ENCODE measurements at places on chromosomes 1 and 21.

DNA sequence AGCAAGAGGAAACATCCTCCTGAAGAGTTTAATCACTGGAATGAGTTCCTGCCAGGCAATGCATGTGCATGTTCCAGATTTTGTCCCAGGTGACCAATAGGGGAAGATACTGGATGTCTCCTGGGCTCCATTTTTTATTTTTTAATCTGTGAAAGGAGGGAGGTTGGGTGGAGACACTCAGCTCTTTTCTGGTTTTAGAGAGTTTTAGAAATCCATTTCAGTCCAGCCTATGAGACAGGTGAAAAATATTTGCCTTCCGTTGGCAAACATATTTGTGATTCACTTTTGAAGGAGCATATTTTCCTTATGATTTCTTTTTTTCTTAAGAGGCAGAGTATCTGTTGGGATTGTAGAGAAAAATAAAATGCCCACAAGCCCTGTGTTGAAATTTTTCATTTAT is 70.7 kb downstream of the ABCA4 start:
- no peak for DNase-seq

DNA sequence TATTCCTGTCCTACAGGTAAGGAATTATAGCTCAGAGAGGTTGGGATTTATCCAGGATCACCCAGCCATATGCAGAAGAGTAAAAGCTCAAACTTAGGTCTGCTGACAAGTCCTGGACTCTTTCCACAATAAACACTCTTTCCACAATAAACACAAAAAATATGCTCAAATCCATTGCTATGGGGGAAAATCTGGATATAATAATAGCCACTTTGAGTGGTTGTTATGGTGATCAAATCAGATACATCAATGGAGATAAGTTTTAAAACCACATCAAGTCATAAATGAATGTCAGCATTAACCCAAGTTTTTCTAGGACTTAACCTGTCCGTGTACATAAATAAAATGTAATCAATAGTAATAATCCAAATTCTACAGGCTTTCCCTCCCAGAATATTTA is 22.3 kb upstream of the TTF2 start:
- DNase-seq = no peak

DNA sequence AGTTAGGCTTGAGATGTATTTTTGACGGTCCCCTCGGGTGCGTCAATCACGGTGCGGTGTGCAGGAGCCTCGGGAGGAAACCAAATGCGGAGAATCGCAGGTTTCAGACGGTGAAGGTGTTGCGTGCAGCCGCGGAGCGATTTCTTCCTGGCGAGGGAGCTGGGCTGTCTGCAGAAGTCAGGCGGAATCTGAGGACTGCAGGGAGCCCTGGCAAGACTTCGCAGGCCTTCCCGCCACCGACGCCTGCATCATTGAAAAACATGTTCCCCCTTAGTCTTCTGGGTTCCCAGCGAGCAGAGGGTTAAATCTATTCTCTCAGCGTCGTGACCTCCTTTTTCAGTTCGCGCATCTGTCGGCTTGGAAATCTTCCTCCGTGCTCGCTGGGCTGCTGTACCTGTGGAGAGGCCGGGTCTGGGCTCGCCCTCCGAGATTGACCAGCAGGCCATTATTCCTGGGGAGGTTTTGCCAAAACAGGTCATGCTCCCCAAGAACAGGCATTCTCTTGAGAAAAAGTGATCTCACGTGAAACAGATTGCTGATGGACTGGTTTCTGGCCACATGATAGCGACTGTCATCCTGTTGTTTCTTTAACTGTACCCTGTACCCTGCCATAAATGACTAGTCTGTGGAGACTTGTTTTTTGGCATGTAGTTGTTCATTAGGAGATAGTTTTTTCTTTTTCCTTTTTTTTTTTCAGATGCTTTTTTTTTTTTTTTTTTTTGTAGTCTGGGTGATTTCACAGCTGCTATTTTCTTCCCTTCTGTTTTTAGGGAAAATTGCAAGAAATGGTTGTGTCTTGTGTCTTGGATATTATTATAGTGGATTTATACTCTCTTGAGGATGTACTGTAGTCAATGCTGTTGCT is 894 bp downstream of the EPB41 start:
- peak; percentile 74 for DNase-seq

- DNase-seq = no peak
These were observed 137.9 kb downstream of the CASZ1 start for GRCh38 chr1:10658396-10659066.

GRCh38 chr1:8347635-8348034 is 29.7 kb downstream of the SLC45A1 start:
- no peak for DNase-seq

DNA sequence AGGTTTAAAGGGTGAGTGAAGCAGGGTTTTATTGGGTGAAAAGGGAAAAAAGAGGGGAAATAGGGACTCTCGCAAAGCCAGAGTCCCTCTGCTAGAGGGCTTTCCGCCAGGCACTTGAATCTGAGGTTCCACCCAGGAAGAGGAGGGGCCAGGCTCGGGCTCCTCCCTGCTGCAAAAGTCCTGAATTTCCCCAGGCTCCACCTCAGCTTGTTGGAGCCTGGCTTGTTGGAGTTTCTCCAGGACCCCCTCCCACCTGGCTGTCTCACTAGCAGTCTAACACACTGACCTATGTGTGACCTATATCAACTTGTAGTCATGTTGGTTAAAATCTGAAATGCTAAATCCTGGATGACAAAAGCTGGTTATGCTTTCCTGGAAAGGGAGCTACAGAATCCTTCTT is 25.5 kb downstream of the GBP2 start:
- no peak for DNase-seq

GRCh38 chr1:145823565-145824498 is at the start of the genes POLR3C and RNF115:
POLR3C (plus strand) TSS chr1:145824200; CDS start chr1:145825777, 1,577 bp downstream.
RNF115 (minus strand) TSS chr1:145824095; CDS start chr1:145823873, 222 bp downstream.
- DNase-seq = peak; percentile 96

DNA sequence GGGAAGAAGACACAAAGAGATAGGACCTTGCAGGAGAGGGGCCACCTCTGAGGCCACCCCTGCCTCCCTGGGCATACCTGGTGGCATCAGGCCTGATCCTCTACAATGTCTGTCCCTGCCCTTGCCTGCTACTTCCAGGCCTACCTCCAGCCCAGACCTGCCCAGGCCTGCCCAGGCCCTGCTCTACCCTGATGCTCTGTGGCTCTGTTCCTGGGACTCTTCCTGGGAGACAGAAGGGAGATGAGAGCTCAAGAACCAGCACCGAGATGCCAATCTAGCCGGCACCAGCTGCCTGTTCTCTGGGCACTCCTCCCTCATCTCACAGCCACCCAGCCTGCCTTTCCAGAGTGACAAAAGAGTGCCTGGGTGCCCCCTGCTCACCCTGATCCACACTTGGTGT is 2.7 kb downstream of the CELF3 start:
- no peak for DNase-seq

DNA sequence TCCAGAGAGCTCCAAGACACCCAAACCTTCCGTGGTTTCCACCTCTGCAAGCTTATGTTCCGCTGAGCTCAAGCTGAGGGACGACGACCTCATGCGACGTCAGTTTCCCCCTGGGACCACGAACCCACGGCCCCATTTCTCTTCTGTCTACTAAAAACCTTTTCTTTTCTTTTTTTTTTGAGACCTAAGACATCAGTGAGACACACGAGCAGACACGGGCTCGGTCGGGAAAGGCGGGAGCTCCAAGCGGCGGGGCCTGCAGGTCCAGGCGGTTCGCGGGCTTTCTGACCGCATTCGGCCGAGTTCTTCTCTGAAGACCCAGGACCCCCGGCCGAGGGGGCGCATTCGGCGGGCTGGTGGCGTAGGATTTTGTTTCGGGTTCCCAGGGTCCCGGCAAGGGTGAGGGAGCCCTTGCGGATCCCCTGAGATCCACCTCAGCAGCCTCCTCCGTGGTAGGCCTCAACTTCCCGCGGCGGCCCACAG is 402 bp downstream of the C21orf58 start:
- peak; percentile 34 for DNase-seq

DNA sequence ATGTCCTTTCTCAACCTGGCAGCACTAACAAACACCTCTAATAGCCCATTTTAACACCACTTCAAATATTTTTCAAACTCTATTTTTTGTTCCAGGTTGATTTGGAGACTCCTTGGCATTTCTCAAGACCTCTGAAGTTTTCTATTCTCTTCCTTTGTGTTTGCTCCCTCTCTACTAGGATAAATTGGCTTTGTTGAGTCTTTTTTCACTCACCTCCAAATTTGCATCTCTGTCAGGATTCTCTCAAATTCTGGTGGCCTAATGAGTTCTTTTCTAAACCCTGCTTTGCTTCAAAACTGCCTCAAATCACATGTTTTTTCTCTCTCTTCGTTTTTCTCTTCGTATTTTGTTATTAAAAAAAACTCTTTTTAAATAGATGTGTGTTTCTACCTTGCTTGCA is 582.2 kb upstream of the ADGRL4 start:
- DNase-seq = no peak

DNA sequence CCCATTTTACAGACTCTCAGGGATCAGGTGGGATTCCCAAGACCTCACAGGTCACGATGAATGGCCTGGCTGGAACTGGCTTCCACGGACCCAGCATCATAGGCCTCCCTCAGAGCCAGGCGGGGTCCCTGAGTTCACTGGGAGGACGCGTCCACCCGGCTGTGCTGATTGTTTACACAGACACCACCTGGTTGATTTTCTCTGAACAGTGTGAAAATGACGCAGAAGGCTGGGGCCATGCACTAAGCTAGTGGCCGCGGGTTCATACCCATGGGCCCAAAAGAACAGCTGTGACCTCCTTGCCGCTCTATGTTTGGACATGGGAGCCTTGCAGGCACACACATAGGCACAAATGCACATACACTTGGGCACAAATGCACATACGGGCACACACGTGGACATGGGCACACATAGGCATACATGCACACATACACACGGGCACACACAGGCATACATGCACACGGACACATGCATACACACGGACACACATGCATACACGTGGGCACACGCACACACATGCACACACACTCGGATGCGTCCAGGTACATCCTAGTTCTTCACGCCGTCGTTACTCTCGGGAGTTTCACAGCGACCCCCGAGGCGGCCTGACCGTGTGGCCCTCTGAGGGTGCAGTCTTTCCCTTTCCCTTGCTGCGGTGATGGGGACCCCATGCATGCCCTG is 23.2 kb downstream of the CSTB start:
- DNase-seq = no peak

DNA sequence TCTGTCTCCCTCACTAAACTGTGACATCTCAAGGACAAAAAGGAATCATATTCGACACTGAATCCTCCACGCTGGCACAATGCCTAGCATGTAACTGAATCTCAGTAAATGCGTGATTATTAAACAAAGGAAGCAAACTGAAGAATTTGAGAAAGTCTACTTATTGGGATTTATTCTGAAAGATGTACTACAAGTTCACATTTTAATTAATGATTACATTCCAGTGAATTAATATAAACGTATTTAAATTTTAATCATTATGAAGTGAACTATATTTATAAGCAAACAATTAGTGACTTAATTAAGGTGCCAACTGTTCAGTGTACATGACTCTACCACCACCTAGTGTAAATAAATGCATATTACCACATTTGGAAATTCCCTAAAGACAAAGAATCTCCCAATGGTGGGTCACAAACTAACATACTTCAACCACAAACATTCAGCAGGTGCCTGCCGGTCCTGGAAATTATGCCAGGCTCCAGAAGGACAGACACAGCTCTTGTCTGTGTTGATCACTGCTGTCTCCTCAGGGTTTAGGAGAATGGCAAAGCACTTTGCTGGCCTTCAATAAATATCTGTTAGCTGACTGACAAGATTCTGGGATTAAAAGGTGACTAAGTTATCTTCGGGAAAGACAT is 56.3 kb downstream of the SMYD3 start:
- DNase-seq = peak; percentile 56
